Cardiac muscle cell (in vitro differentiated cells and primary cell): ENCODE measurements at places on chromosomes 5 and 9. TPM values are rescaled to one million over a fixed set of nuclear protein-coding genes. Genes with fewer than 3 reads are reported as not detected.

DNA sequence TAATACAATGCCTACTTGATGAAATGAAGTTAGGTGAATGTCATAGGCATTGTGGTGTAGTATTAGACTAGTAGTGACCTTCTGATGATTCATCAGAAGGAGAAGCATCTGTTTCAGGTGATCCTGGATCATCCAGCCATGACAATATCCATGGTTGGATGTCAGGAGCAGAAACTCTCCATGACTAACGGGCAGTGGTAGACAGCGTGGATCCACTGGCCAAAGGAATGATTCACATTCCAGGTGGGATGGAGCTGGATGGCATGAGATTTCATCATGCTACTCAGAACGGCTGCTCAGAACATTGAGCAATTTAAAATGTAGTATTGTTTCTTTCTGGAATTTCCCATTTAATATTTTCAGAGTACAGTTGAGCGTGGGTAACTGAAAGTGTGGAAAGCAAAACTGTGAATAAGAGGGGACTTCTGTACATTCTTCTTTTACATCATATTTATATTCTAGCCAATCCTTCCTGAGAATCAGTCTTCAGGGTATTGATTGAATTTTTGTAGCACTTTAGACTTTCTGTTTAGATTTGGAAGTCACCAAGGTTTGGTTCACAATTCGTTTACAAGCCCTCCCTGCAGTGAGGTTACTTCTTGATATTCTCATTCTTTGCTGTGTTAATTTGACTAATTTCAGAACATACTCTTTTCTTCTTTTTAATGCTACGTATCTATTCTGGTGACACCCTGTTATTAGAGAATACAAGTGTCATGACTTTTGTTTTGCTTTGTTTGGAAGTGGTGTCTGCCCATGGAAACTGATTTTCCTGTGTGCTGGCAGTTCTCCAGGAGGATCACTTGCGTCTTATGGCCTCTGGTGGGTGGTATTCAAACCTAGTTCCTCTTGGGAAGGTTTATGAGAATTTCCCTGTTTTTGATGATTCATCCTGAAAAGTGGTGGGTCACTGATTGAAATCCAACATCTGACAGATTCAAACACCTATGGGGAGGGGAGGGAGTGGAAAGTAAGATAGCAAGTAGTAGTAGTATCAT lies 12.2 kb upstream of the CLINT1 start:
- no peak overlapping the region for H3K27ac ChIP-seq
- peak; percentile 69 for DNase-seq
- H3K36me3 ChIP-seq, result no peaks in the 10 kb centered on the region
- H3K27me3 ChIP-seq, result no peaks in the 10 kb centered on the region
- H3K4me3 ChIP-seq, result no peak overlapping the region
- no peaks in the 10 kb centered on the region for H3K4me1 ChIP-seq

DNA sequence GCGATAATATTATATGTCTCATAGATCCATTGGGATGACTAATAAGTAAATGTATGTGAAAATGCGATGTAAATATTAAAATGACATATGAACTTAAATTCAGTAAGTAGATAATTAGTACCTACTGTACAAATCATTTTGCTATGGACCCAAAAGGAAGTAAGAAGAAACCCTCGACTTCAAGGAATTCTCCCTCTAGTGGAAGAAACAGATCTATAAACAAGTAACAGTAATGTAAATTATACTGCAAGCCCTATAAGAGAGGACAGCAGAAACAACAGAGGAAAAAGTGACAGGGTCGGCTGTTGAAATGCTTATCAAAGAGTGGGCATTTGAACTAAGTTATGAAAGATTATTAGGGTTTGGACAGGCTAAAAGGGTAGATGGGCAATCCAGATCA lies 320.3 kb downstream of the DMAC1 start:
- H3K4me1 ChIP-seq, result no peaks in the 10 kb centered on the region
- no peak overlapping the region for H3K27ac ChIP-seq
- H3K27me3 ChIP-seq, result no peaks in the 10 kb centered on the region
- peak; percentile 1 for DNase-seq

Gene RNF145
- 38.7 and 46.9 TPM in 2 replicates for total RNA-seq

DNA sequence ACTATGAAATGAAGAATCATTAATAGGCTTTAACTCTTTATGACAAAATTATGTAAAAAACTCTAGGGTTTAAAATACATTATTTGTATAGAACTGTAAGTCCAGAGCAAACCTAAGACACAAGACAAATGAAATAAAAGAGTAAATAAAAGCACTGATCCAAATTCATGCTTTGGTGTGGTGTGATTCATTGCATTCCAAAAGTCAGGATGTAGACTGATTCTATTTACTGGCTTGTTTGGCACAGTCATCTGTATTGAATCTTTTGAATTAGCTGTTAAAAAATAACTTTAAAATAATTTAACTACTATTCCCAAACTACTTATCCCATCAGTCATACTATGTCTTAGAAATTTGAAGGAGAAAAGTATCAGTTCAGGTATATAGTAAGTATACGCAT lies 31.1 kb downstream of the IL4 start:
- H3K27ac ChIP-seq, result no peak overlapping the region
- H3K4me3 ChIP-seq, result no peak overlapping the region
- H3K27me3 ChIP-seq, result no peaks in the 10 kb centered on the region
- no peak for DNase-seq
- peaks cover 27% of the 10 kb centered on the region for H3K36me3 ChIP-seq

DNA sequence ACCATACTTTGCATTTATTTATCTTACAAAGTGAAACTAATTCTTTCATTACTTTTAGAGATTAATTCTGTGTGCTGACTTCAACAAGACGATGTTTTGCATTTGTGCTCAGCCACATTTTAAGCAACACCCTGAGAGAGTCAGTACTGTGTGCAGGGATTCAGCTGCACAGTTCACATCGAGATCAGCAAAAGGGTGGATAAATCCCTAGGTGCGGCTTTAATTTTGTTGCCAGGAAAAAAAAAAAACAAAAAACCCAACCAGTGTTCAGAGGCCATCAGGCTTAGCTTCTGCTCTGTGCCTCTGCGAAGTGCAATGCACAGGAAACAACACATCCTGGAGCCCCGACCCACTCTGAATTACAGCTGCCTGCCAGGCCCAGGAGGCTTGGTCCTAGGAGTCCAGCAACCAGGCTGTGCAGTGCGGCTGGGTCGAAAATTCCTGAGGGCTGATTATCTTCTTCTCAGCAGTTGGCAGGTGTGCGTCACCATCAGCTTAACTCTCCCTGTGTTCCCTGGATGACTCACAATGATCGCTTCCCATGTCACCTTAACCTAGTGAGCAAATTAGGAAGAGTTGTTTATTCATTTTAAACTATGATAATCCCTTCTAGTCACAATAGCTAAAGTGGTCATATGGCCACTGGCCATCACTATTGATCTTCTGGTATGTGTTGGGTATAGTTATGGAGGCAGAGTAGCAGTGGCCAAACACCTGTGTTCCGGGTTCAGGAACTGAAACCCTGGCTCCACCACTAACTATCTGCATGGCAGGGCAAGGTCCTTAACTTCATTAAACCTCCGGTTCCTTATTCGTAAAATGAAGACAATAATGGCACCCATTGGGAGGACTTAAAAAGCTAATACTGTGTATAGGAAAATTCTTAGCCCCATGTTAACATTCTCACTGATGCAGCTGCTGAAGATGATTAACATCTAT lies 31.2 kb upstream of the NDUFB6 start:
- H3K4me1 ChIP-seq, result no peaks in the 10 kb centered on the region
- H3K36me3 ChIP-seq, result no peaks in the 10 kb centered on the region
- no peak overlapping the region for H3K27ac ChIP-seq

- H3K4me1 ChIP-seq, result no peaks in the 10 kb centered on the region
- no peaks in the 10 kb centered on the region for H3K36me3 ChIP-seq
- no peak for DNase-seq
- no peak overlapping the region for H3K27ac ChIP-seq
Observed at GRCh38 chr9:110440172-110440571, 102.5 kb upstream of the TXNDC8 start.

- no peak for DNase-seq
- no peaks in the 10 kb centered on the region for H3K36me3 ChIP-seq
- no peak overlapping the region for H3K27ac ChIP-seq
- no peak overlapping the region for H3K4me3 ChIP-seq
- H3K27me3 ChIP-seq, result no peaks in the 10 kb centered on the region
Observed at GRCh38 chr5:52853650-52854049, 65.9 kb downstream of the ITGA1 start.

Gene PCDHGA3
- total RNA-seq, result 1.5 and 3.2 TPM in 2 replicates

GRCh38 chr5:67896930-67897313 lies 318.6 kb upstream of the PIK3R1 start:
- no peaks in the 10 kb centered on the region for H3K36me3 ChIP-seq
- no peak overlapping the region for H3K27ac ChIP-seq
- DNase-seq, result no peak
- no peaks in the 10 kb centered on the region for H3K27me3 ChIP-seq
